Thymus (tissue), 14 donors: ENCODE measurements at places on chromosomes 16 and 17.

DNA sequence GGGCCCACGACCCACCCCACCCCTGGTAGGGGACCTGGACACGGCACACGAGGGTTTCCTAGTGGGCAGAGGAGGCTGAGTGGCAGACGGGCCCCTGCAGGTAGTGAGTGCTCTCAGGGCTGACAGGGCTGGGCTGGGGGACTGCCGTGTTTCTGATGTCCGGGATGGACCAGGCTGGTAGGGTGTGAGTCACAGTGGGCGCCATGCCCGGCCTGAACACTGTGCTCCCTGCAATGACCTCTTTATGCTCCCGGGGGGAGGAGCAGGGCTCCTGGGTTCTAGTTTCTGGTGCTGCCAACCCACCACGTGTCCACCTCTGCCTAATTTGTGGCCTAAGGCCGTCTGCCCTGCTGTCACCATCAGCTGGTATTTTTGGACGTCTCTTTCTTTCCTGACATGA is 26.3 kb downstream of the ARHGAP23 start:
- DNase-seq = no peak

DNA sequence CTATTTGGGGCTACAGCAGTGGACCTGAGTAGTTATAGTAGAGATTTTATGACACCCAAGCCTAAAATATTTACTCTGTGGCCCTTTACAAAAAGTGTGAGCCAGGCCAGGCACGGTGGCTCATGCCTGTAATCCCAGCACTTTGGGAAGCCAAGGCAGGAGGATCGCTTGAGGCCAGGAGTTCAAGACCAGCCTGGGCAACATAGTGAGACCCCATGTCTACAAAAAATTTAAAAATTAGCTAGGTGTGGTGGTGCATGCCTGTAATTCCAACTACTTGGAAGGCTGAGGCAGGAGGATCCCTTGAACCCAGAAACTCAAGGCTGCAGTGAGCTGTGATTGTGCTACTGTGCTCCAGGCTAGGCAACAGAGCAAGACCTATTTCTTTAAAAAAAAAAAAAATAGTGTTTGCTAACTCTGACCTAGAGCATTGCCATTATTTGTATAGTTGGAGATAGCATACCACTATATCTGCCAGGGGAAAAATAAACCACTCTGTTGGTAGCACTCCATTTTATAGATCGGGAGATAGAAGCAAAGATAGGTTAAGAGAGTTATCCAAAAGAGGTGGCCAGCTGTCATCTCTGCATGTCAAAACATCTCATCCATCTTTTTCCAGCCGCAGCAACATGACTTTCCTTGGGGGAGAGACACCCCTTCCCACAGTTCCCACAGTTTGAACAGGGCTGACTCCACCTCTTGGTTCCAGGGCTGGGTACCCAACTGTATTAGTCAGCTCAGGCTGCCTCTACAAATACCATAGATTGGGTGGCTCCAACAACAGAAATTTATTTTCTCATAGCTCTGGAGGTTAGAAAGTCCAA is 3.0 kb upstream of the ITPRIPL2 start:
- no peak for DNase-seq

GRCh38 chr16:23058576-23058975 is 90.7 kb downstream of the USP31 start:
- no peak for DNase-seq

DNA sequence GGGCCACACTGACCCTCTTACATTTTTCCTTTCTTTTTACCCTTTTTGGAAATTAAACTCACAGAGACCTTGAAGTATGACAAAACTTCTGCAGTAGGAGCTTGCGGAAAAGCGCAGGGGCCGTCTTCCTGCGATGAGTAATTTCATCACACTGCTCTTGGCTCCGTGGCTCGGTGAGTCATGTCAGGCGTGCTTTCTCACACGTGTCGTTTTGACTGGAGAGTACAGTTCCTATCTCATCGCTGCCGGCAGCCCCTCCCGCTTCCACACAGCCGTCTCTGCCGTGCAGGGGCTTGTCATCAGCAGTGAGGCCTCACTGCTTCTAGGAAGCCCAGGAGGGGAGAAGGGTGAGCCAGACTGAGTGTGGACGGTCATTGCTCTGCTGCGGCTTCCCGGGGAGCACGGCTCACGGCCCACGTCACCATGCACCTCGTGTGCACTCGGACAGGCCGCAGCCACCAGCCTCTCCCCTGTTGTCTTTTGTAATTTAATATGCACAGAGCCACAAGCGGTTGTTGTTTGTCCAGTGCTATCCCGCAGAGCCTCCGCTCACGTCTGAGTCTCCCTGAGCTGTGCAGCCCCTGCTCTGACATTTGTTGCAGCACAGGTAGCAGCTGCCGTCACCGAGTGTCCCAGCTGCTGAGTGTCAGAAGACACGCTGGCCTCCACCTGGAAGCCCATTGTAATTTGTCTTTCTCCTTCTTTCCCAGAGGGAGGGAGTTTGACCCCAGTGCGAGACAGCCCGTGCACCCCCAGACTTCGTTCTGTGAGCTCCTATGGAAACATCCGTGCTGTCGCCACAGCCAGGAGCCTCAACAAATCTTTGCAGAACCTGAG is 99.4 kb upstream of the CHMP6 start:
- no peak for DNase-seq

DNA sequence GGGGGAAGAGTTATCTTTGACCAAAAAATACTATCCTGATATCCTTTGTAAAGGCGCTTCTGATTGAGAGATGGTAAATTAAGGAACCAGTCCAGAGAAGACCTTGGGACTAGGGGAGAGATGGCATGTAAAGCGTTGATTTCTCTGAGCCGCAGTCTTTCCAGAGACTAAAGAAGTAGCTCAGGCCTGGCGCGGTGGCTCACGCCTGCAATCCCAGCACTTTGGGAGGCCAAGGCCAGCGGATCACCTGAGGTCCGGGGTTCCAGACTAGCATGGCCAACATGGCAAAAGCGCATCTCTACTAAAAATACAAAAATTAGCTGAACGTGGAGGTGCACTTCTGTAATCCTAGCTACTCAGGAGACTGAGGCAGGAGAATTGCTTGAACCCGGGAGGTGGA is 625 bp upstream of the CENPT start:
- DNase-seq = no peak

DNA sequence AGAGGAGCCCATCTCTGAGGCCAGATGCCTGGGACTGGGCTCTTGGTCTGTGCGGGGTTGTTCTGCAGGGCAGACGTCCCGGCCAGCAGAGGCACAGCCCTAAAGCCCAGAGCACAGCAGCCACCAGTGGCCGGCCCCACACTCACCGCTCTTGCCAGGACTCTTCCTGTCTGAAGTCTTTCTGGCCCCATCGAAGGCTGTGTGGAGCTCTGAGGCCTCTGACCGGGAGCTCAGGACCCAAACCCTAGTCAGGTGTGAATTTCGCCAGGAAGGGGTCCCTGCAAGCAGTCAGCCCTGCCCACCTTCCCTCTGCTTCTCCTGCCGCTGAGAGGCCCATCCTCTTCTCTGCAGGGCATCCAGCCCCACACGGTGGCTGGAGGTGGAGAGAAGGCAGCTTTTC is 10.7 kb downstream of the ACSF3 start:
- DNase-seq = no peak

GRCh38 chr16:50747207-50747956 is 5.5 kb downstream of the CYLD start:
- peak; percentile 49 for DNase-seq

- DNase-seq = peak; percentile 70
These were observed 2.6 kb downstream of the ATP2A3 start for GRCh38 chr17:3961564-3962047.

DNA sequence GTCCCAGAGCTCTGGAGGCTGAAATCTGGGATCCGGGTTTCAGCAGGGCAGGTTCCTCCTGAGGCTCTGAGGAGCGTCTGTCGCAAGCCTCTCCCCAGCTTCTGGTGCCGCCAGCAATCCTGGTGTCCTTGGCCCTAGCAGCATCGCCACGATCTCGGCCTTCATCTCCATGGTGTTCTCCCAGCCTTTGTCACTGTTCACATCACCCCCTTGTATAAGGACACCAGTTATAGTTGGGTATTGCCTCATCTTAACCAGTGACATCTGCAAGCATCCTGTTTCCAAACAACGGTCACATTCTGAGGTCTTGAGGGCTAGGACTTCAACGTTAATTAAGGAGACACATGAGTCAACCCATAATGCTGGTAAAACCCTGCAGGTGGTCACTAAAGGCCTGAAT is 2.8 kb upstream of the PPP1R27 start:
- DNase-seq = no peak

DNA sequence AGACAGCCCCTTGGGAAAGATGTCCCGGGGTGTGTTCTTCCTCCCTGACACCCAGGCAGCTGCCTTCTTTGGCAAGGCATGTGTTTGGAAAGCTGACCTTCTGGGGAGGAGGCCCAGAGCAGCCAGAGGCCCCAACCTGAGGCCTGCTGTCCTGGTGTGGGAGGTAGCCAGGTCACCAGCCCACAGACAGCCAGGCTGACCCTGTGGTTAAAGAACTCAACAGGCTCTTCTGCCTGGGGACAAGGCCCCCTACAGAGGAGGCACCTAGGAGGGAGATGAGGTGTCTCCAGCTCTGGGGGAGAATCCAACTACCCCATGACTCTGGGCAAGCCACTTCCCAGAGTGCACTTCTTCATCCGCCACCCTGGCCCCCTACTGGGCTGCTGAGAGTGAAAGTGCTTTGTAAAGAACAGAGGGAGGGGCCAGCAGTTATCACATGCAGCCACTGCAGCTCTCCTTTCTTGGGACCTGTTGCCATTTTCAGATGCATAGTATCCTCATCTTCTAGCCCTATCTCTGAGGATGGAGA is 13.1 kb upstream of the SREBF1 start:
- DNase-seq = peak; percentile 69

GRCh38 chr17:44005527-44006271 is 1.3 kb downstream of the NAGS start:
- DNase-seq = no peak

DNA sequence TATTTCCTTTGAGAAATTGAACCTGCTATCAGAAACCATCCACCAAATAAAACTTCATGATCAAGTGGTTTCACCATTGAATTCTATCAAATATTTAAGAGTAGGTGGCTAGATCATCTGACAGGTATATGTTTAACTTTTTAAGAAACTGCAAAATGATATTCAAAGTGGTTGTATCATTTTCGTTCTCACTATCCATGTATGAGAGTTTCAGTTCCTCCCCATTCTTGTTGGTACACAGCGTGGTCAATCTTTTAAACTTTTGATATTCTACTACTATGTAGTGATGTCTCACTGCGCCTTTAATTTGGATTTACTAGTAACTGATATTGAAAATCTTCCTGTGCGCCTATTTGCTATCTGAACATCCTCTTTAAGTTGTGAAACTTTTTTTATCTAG is 163.7 kb downstream of the CYB561 start:
- DNase-seq = no peak
